ENCODE measurements at places on chromosomes 5 and 9.
A peak's percentile ranks its signal among the peaks of the same experiment; 100 is the strongest.

- no peak for DNase-seq
These were observed 2.3 kb upstream of the HEMGN start for GRCh38 chr9:97940233-97940632.

- DNase-seq, result no peak
These were observed 44.3 kb upstream of the ZBED3 start for GRCh38 chr5:77131361-77131760.

DNA sequence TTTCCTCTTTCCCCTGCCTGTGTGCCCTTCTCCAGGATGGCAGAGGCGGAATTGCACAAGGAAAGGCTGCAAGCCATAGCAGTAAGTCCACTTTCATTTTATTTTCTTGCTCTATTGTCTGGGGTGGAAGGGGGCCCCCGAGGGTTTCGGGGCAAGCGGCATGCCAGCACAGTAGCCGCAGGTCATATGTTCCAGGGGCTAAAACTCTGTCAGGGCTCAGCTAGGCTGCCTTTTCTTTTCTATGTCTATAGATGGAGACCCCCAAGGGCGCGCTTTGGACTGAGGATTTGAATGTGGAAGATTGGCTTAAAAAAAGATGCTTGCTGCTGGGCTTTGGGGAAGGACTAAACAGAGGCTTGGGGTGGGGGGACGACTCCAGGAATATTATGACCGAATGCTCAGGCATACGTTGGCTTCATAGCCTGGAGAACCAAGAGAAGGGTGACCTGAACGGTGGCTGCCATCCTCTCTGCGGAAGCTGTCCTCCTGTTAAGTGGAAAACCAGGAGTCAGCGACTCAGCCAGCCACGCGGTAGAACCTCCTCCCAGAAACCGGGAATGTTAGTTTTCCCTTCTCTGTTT, 545 bp downstream of the PALM2AKAP2 start:
- peak; percentile 43 for DNase-seq

DNA sequence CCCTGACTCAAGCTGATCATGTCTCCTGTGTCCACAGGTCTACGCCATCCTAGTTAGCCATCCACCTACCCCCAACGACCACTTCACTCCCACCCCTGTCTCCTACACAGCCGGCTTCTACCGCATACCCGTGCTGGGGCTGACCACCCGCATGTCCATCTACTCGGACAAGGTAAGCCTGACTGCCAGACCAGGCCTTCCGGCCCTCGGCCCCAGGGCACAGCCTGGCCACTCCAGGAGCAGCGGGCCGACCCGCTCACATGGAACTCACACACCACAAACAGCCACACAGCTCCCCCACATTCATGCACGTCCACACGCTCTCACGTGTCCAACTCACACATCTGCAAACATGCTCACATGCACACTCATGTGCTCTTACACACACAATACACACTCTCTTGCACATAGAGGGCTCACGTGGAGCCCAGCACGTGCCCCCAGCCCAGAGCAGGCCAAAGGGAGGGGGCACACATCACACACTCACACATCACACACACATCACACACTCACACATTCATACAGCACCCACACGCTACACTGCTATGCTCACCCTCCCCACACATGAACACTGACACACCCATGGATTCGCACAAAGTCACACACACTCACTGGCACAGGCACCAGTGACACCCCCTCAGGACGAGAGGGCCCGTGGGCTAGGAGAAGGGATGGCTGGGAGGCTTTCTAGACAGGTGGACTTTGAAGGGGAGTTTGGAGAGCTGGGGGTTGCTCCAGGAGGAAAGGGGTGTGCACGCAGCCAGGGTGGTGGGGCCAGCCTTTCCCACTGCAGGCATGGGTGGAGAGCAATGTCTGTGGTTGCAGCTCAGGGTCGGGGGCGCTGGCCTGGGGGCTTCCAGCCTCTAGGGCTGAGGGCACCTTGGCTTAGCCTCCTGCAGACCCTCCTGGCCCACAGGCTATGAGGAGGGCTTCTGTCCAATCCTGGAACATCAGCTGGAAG, 3.3 kb downstream of the GRIN1 start:
- no peak for DNase-seq

GRCh38 chr9:1979741-1980367, 35.3 kb upstream of the SMARCA2 start:
- DNase-seq, result peak; percentile 28

- DNase-seq, result peak; percentile 5
These were observed 2.7 kb upstream of the PCBD2 start for GRCh38 chr5:134902071-134902801.
